Daoy (cell line): ENCODE measurements at places on chromosomes 5 and 9. TPM values are rescaled to one million over a fixed set of nuclear protein-coding genes. Genes with fewer than 3 reads are reported as not detected.

GRCh38 chr9:120259100-120259499, 320.9 kb downstream of the CDK5RAP2 start:
- no peak for DNase-seq

The ROPN1L gene
- total RNA-seq = 0.40 TPM in 1 of 2 replicates, not detected in the other

The ZDHHC11 gene
- total RNA-seq = 2.1 and 3.6 TPM in 2 replicates

The TAF11L5 gene
- not detected in 2 replicates for total RNA-seq

DNA sequence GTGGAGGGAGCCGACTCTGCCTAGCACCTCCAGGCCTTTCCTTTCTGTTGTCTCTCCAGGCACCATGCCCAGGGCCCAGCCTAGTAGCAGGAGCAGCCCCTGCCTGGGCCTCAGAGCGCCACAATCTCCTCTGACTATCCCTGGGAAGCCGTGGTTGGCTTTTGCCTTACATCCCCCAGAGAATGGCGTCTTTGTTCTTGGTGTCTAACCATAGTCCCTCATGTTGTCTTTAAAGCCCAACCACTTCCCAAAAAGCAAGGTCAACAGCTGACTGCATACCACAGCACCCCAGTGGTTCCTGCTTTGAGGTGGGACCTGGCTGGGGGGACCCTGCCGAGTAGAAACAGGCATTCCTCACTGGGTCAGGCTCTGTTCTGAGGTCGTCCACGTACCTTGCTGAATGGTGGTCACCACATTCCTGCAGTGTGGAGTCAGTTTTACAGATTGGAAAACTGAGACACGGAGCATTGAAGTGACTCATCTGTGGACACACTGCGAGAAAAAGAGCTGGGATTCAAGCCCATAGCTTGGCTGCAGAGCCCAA, 13.7 kb upstream of the CERCAM start:
- peak; percentile 80 for DNase-seq

- DNase-seq = peak; percentile 57
Observed at GRCh38 chr9:89022001-89022759, 30.9 kb downstream of the S1PR3 start.

The AP3B1 gene
- total RNA-seq = 39.0 and 71.8 TPM in 2 replicates

GRCh38 chr9:14391620-14392019, 77.7 kb upstream of the NFIB start:
- DNase-seq = no peak

The PAPPA gene
- total RNA-seq = 8.3 and 9.9 TPM in 2 replicates

GRCh38 chr5:132267931-132268768, 10.7 kb downstream of the PDLIM4 start:
- peak; percentile 39 for DNase-seq

- peak; percentile 70 for DNase-seq
Observed at GRCh38 chr5:122156724-122157325, 27.5 kb downstream of the ZNF474 start.

- no peak for DNase-seq
Observed at GRCh38 chr5:135822286-135822685, 12.2 kb upstream of the SLC25A48 start.

The SPINK4 gene
- total RNA-seq = not detected in 2 replicates

The NME5 gene
- 0.29 TPM in 1 of 2 replicates, not detected in the other for total RNA-seq

DNA sequence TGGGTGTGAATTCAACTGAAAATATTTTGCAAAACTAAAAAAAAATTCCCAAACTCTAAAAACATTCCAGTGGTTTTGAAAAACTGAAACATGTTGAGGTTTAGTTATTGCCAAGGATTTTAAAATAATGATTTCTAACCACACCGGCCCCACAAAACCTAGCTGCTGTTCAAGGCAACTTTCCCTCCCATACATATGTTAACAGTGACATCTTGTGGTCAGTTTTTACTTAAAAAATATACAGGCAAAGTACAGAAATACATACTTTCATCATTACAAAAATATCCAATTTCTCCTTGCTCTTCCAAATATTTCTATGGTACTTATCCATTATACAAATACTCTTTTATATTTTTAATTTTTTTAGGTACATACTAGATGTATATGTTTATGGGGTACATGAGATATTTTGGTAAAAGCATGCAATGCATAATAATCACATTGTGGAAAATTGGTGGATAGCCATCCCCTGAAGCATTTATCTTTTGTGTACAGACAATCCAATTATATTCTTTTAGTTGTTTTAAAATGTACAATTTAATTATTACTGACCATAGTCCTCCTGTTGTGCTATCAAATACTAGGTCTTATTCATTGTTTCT, 34.4 kb upstream of the MRPS30 start:
- DNase-seq = no peak

The TLE4 gene
- 29.1 and 50.7 TPM in 2 replicates for total RNA-seq

The SPINK6 gene
- not detected in 2 replicates for total RNA-seq

The PHF24 gene
- 0.11 TPM in 1 of 2 replicates, not detected in the other for total RNA-seq

DNA sequence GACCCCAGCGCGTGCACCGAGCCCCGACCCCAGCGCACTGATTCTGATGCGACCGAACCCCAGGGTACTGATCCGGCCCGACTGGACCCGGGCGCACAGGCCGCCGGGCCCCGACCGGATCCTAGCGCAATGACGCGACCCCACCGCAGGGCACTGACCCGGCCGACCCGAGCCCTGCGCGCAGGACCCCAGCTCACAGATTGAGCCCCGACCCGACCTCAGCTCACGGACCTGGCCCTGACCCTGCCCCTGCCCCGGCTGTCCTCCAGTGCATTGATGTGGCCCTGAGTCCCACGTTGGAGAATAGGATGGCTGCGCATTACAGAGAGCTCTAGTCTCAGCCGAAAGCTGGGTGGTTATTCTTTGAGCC, 438 bp downstream of the TRIP13 start:
- no peak for DNase-seq

The MLANA gene
- not detected in 2 replicates for total RNA-seq

DNA sequence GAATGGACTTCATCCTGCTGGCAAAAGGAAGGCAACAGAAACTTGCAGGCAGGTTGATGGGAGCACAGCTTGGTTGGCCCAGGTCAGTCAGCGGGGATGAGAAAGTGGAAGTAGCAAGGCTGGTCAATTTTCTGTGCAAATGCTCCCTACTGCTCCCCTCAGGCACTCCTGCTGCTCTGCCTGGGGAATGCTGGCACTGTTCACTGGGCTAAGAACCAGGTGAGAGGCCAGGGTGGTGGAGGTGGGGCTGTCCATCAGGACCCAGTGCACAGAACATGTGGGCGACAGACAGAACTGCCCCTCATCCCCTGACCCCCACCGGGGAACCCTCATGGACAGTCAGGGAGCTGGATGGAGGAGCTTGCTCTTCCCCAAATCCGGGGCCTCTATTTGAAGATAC, 593.1 kb downstream of the IRX1 start:
- no peak for DNase-seq

The SNAPC4 gene
- total RNA-seq = 15.5 and 19.9 TPM in 2 replicates

GRCh38 chr5:57370376-57370775, 112.2 kb downstream of the ACTBL2 start:
- DNase-seq = no peak

GRCh38 chr5:94968507-94969095, 316.3 kb downstream of the MCTP1 start:
- peak; percentile 45 for DNase-seq

The N4BP3 gene
- total RNA-seq = 3.5 and 4.6 TPM in 2 replicates

The ENTREP1 gene
- total RNA-seq = 0.74 TPM in 1 of 2 replicates, not detected in the other

The LECT2 gene
- not detected in 2 replicates for total RNA-seq

DNA sequence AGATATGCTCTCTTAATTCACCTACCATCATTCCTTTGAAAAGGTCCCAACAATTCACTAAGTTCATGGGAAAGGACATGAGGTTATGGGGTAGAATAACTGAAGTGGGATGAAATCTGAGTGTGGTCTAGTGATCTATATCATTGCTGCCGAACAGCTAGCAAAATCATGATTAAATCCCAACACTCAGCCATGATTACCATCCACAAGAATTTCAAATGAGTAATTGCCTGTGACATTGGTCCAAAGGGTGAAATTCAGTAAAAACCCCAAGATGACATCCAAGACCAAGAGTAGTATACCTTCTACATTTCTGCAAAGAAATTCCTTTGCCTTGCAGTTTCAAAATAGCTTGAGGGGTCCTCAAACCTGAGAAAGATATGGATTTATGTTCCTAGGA, 225.6 kb downstream of the SPOCK1 start:
- peak; percentile 35 for DNase-seq

The OR1N2 gene
- total RNA-seq = not detected in 2 replicates

The AMBP gene
- 0.91 TPM in 1 of 2 replicates, not detected in the other for total RNA-seq

- peak; percentile 66 for DNase-seq
Observed at GRCh38 chr9:124280176-124280691, 22.5 kb downstream of the NEK6 start.

The SSBP2 gene
- 15.0 and 21.0 TPM in 2 replicates for total RNA-seq

GRCh38 chr5:67878933-67879332, 336.6 kb upstream of the PIK3R1 start:
- no peak for DNase-seq

The POLR3G gene
- 20.7 and 32.6 TPM in 2 replicates for total RNA-seq

DNA sequence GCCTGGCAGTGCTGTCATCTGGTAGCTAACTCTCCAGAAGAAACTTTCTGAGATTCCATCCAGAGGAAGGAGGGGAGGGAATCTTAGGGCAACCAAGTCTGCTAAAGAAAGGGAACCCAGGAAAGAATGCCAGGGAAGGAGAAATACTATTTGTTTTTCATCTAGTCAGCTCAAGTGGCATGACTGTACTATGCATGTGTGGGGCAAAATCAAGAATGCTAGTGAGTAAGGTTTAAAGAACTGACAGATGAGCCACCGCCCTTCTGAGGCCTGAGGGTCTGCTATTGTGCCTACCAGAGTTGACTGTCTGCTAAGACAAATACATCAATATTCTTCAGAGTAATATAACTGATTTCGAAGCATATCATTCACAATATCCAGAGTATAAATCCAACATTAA, 204.2 kb downstream of the SLC12A2 start:
- peak; percentile 12 for DNase-seq

The MEF2C gene
- 3.0 and 5.2 TPM in 2 replicates for total RNA-seq

DNA sequence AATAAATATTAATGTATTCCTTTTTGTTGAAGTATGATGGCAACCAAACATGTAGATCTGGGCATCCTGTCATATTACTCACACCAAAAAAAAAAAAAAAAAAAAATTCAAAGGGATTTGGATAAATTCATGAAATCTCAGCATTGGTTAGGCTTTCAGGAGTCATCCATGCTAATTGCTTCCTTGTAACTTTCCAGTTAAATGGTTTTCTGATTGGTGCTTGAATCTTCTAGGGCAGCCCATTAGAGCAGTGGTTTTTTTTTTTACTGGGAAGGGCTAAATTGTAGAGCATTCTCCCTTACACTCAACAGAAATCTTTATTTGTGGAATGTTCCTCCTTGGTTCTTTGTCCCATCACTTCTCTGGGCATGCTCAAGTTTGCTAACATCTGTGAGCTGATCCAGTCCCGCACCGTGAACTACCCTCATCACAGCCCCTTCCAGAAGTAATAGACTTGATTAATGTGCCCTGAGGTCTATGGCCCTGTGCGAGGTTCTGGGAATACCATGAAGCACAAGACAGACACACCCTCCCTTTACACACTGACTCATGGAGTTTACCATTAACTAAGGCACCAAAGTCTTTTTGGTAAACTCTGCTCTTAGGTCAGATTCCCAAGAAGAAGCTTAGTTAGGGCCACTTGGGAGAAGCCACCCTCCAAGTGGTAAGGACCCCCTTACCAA, 56.0 kb downstream of the RGS3 start:
- DNase-seq = peak; percentile 84

The FST gene
- total RNA-seq = 0.91 and 1.7 TPM in 2 replicates

GRCh38 chr5:101943784-101944183, 352.3 kb downstream of the SLCO4C1 start:
- no peak for DNase-seq

- DNase-seq = no peak
Observed at GRCh38 chr5:175638305-175638704, 19.6 kb upstream of the HRH2 start.

The GPRIN1 gene
- 12.3 and 13.6 TPM in 2 replicates for total RNA-seq

DNA sequence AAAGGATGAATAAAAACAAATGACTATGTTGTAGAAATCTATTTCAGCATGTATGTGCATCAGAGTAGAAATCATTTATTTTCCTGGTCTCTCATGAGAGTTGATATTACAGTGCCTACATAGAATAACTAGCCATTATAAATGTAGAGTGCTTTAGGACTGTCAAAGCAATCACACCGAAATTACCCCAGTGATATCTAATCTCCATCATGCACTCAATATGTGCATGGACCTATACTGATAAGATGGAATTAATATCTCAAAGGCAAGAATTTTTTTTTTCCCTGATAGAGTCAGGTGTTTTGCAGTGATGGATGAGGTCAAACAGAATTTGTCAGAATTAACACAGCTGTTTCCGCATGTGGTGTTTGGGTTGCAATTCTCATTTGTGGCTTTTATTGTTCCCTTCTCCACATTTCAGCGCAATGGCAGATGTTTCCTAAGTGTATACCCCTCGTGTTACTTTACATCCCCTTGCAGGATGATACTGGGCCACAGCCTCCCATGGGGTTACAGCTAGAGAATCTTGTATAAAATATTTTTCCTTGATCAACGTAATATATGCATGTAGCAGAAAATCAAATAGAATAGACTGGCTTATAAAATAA, 298.8 kb downstream of the RASEF start:
- no peak for DNase-seq

DNA sequence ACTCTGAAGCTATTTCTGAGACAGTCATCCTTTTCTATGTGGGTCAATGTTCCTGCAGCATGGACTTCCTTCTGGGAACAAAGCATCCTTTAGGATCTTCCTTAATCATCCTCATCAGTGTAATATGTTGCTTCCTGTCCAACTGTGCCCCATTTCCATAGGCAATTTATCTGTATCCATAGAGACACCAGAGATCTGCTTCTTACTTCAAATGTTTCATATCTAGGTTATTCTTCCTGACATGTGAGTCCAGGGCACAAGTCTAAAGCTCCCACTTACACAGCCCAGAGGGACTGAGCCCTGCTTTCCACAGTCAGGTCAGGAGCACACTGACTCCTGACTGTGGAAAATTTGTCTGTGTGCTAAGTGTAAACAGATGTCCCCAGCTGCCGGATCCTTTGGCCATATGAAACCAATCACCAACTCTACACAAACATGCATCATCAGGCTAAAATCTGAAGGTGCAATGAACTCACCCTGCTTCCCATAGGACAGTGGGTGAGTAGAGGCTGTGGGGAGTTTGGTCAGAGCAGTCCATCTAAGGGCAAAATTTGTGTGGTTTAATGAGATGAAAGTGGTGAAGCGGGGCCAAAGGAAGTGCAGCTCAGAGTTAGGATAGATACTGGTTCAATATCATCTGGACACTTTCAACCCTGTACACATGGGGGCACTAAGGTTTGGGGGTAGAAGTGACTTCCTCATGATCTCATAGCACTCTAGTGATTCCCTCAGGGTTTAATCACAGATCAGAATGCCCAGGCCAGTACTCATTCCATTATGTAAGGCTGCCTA, 85.2 kb upstream of the TNC start:
- peak; percentile 30 for DNase-seq

The CSNK1A1 gene
- total RNA-seq = 298 and 334 TPM in 2 replicates

The LHFPL2 gene
- 22.9 and 33.9 TPM in 2 replicates for total RNA-seq
